ENCODE measurements at places on chromosomes 12 and 14.

DNA sequence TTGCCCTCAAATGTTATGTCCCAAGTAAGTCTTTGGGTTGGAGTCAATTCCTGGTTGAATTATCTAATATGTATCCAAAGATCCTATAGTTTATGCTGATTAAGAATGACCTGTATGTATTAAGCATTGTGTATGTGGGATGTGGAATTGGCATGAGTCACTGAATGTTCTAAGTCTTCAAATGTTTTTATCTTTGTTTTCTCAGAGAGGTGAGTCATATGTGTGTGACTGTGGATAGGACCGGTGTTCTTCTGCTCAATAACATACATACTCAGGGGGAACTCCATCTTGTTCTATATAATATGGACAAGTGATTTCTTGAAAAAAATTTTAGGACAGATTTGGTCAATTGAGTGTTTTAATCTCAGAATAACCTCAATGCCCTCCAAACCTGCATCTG, 57.9 kb downstream of the NAV3 start:
- no peak for DNase-seq

DNA sequence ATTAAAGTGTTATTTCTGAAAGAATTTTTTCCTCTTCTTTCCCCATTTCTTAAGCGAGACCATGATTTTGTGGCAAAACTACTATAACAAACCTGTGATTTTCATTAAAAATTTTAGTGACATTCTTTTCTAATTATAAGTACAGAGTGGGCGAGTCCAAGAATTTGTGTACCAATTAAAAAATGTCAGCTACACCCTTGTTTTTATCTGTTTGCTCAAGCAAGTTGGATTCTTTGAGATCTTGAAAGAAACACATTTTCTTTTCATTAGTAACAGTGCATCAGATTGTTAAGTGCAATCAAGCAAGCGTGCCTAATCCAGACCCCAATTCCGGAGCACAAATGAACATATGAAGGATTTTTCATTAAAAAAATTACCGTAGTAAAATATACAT, 338.8 kb upstream of the DDHD1 start:
- DNase-seq = no peak

DNA sequence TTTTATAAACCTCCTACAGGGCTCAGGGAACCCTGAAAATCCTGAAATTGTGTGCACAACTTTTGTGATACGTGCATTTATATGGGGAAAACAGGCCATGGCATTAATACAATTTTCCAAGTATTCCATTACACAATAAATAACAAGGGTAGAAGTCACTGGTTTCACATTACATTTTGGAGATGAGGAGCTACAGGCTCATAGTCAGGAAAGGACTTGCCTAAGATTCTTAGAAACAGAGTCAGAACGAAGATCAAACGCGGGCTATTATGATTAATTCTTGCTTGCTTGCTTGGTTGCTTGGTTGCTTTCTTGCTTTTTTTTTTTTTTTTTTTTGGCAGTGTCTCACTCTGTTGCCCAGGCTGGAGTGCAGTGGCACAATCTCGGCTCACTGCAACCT, 16.7 kb downstream of the NOS1 start:
- no peak for DNase-seq

DNA sequence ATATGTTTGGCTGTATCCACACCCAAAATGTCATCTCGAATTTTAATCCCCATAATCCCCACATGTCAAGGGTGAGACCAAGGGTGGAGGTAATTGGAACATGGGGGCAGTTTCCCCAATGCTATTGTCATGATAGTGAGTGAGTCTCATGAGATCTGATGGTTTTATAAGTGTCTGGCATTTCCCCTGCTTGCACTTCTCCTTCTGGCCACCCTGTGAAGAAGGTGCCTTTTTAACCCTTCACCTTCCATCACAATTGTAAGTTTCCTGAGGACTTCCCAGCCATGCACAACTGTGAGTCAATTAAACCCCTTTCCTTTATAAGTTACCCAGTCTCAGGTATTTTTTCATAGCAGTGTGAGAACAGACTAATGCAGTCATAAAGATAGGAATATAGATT, 216.7 kb upstream of the SSTR1 start:
- no peak for DNase-seq

DNA sequence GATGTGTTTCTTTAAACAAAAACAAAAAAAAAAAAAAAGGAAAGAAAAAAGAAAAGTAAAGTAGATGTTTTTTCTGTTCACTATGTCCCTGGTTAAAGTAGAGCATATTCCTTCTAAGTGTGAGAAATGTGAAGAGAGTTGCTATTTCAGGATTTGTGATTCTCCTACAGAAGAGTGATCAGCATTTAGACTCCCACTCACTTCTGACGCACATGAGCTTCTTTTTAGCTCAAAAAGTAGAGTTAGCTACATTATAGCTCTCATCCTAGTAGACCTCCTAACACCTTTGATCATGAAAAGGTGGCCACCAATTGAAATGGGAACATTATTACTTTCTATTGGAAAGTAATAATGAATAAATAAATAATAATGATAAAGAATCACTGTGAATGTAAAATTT, 368.2 kb downstream of the NAV3 start:
- DNase-seq = no peak

GRCh38 chr14:104136472-104137296, 1.7 kb upstream of the KIF26A start:
- no peak for DNase-seq

- no peak for DNase-seq
These were observed 22.7 kb downstream of the PLEK2 start for GRCh38 chr14:67389275-67389674.

DNA sequence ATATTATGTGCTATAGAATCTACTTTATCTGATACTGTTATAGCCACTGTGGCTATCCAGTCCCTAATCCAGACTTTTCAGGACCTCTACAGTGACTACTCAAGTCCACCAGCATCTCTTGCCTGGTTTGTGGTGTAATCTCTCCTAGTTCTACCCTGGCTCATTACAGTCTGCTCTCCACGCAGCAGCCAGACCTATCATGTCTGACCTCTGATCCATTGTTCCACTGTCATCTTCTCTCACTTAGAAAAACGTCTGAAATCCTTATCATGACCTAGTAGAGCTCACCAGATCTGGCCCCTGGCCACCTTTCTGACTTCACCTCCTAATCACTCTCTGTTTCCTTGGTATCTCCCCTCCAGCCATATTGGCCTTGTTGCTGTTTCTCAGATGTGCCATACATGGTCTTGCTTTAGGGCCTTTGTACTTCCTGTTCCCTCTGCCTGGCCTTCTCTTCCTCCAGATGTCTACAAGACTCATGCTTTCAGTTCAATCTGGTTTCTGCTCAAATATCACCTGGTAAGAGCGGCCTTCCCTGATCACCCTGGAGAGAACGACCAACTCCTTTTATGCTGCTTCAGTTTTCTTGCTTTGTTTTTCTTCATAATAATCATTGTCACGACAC, 475.5 kb downstream of the AACS start:
- DNase-seq = no peak

- DNase-seq = no peak
These were observed 23.1 kb upstream of the NID2 start for GRCh38 chr14:52091928-52092327.

DNA sequence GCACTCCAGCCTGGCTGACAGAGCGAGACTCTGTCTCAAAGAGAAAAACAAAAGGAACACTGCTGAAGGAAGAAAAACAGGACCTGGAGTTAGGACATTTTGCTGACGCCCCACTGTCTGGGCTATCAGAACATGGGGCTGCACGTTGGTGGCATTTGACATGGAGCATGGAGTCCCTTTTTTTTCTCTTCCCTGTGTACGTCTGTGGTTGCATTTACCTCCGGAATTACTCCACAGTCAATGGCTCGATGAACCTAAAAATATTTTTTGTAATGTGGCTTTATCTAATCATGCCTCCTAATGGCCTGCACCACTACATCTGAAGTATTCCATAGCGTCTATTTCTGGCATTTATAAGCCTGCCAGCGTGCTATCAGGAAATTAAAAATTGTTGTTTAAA, 30.7 kb downstream of the TESC start:
- no peak for DNase-seq

- no peak for DNase-seq
These were observed 388.9 kb downstream of the SOX5 start for GRCh38 chr12:23560611-23561010.

GRCh38 chr14:28901631-28902030, 135.0 kb downstream of the FOXG1 start:
- no peak for DNase-seq

GRCh38 chr12:104570174-104570907, 113.6 kb downstream of the CHST11 start:
- no peak for DNase-seq

DNA sequence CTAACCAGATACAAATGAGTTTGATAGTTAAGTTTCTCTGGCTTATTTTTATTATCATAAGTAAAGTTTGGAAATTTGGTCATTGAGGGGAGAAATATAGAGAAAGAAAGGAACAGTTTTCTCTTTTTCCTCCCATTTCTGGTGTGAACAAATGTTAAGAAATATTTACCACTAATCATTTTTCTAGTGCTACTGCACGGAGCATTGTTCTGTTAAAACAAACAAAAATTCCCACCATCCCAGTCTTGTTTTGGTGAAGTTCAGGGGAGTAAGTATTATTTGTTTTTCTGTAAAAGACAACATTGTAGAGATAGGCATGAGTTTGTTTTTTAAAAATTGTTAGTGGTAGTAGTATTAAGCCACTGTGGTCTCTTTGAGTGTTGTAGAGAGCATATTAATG, 135.3 kb downstream of the FGD4 start:
- no peak for DNase-seq

Measured in esophagus squamous epithelium (tissue), 5 donors.